Choroid plexus epithelial cell (primary cell): ENCODE measurements at places on chromosomes 11 and 22.

GRCh38 chr11:44493383-44493782 lies 72.1 kb upstream of the CD82 start:
- DNase-seq, result no peak

DNA sequence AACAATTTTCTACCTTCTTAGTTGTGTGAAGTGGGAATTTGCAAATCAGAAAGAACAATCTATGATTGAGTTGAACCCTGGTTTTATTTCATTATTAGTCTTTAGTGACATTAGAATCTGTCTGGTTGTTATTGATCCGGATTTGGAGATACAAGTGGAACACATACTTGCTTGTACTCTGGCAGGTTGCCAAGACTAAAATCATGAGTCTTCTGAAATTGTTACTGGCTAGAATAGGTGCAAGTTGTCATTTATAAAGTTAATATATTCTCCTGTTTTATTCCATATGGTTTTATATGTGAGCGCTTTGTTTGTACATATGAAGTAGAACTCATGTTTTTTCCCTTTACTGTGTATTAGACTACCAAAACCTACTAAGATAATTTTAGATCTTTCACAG lies 23.0 kb downstream of the CCDC15 start:
- peak; percentile 14 for DNase-seq

DNA sequence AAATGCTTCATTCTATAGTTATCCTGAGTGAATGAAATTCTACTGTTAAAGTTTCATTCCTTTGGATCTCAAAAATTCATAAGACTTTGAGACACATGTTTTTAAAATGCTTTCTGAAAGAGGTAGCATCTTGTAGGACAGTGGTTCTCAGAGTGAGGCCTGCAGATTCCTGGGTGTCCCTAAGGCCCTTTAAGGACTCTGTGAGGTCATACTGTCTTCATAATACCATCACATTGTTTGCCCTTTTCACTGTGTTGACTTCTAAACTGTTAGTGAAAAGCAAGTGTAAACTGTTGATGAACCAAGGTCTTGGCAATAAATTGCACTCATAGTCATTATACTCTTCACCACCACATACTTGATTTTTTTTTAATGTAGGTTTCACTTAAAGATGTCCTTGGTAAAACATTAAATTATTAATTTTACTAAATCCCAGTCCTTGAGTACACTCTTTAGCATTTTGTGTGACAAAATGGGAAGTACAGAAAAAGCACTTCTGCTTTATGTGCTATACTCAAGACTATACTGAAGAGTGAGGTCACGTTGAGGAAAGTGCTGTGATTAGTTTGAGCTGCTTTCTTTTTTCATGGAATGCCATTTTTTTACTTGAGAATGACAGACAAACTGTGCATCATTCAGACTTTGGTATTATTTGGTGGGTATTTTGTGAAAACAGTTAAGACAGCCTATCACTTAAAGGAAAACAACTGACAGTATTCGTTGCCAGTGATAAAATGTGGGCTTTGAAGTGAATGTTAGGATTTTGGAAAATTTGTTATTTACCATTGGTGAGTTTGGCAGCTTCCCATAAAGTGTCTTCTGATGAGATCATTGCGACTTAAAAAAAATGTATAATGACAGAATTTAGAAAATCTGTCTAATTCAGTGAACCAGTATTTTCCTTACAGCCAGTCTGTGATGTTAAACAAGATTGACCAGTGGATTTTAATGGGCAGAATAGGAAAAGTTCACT lies 61.1 kb downstream of the SPECC1L start:
- DNase-seq, result peak; percentile 39

- no peak for DNase-seq
These were observed 35.8 kb downstream of the DGCR2 start for GRCh38 chr22:19086417-19086816.
